Activated naive CD4-positive, alpha-beta T cell treated with anti-CD3 and anti-CD28 coated beads, Interleukin-2, amount 50 U/mL, for 16 hours (primary cell): ENCODE measurements at places on chromosomes 4 and X.

DNA sequence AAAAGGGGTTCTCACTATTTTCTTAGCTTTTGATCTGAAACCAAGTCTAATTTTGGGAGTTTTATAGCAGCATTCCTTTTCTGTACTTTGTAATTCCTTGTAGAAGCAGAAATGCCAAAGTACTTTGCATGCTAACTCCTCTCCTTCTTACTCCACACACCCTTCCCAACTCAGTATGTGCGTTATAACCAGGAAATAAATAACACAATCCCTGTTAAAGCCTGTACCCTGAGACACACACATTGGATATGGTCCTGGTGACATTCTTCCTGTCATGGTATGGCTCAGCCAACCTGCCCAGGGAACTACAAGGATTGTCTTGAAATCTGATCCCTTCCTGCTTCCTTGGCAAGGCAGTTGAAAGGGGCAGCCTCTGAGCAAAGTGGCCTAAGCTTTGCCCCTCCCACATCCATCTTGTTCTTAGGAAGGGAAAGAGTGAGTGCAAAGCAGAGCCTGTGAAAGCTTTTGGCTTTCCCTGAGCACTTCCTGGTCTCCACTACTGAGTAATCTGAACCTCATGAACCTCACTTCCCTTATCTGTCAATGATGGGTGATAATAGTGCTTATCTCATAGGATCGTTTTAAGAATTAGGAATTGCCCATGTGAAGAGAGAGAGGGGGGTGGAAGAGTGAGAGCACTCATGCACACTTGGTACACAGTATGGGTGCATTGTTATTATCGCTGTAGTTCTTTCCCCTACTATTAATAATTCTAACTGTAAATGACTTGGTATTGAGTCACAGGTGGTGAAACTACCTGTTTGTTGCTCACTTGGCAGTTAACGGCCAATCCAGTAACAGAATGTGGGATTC, 109.3 kb downstream of the AFF2 start:
- no peak for DNase-seq

DNA sequence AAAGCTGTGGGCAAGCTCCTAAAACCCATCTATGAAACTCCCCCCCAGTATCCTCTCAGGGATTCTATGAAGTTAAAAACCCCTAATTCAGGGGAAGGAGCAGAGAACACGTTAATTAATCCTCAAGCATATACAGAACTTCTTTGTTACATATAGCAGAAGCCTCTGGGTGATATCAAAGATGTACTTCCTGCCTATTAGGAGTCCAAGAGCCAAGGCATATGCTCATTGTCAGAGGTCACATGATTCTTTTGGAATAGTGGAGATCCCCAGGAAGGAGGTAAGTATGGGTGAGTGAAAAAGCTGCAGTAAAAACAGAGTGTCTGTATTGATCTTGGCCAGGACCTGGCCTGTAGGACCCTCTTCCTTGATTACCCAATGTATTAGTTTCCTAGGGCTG, 2.9 kb upstream of the SPARCL1 start:
- DNase-seq, result no peak

- DNase-seq, result no peak
Observed at GRCh38 chrX:40065296-40066046, 32.3 kb downstream of the BCOR start.

DNA sequence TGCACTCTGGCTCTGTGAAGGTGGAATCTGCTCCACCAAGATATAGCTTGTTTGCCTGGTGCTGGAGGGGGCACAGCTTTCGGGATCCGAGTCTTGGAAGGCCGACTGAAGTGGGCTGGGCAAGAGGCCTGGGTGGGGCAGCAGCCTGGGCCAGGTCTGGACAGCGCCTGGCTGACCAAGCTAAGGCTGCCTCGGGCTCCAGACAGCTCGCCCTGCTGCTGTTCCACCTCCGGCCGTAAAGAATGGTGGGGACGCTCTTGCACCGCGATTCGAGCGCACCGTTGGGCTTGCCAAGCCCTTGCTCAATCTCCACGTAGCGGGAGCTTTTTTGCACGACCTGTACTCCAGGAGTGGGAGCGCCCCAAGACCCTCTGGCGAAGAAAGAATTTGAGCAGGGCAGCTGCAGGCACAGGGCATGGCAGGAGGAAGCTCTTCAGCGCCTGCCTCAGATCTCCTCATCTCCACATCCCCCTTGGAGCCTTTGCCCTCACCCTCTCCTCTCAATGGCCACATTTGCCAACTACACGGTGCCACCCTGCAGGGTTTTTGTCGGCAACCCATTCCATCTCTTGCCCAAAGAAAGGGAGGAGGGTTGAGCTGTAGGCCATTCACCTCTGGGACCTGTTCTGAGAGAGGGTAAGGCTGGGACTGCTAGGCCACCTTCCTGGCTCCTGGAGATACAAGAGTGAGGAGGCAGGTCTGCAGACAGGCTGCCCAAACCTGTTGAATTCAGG, 18.9 kb downstream of the CNGA2 start:
- no peak for DNase-seq

- DNase-seq, result no peak
Observed at GRCh38 chr4:55989766-55990165, 41.0 kb downstream of the CEP135 start.

GRCh38 chrX:7147413-7147977, at the start of gene STS:
Gene STS (plus strand): TSS chrX:7147712. CDS start chrX:7253200, 105,488 bp downstream.
- peak; percentile 33 for DNase-seq

- no peak for DNase-seq
Observed at GRCh38 chr4:112885897-112886296, 163.6 kb upstream of the ANK2 start.

DNA sequence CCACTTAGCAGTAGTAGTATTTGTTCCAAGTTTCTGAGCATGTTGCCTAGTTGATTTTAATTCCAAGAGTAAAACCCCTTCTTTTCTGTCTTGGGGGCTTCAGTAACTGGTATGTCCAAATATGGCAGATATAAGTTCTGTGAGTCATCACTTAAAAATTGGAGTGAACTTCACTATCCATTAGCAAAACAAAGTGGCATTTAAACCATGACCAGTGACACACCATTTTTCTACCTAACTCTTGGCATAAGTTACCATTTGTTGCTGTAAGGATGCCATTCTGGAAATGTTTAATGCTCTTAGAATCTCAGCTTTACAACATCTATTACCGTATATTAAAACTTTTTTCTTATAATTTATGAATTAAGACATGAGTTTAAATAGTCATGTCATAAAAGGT, 102.0 kb downstream of the CBR4 start:
- DNase-seq, result no peak

- no peak for DNase-seq
Observed at GRCh38 chrX:17038681-17039161, 92.3 kb downstream of the REPS2 start.

- no peak for DNase-seq
Observed at GRCh38 chr4:25861280-25861950, 1.4 kb downstream of the SEL1L3 start.

GRCh38 chrX:20459410-20460350, 193.0 kb upstream of the RPS6KA3 start:
- DNase-seq, result no peak

GRCh38 chr4:8152090-8152864, 6.3 kb downstream of the ABLIM2 start:
- no peak for DNase-seq
